ENCODE measurements at places on chromosomes 6 and 20. TPM values are rescaled to one million over a fixed set of nuclear protein-coding genes. Genes with fewer than 3 reads are reported as not detected.

DNA sequence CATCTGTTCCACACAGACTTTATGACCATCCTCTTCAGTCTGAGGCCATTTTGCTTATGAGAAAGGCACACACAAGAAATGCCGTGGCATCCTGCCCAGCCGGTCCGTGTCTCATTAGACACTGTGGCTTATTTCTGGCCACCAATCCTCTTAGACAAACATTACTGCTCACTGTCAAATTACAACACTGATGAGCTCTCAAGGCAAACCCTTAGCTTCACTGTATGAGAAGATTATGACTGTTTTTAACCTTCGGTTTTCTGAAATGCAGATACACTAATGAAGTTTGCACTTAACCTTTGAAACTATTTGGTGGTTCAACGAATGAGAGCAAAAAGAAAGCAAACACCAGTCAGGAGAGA lies 50.5 kb upstream of the DST start:
- DNase-seq: no peak

GRCh38 chr20:9040863-9041524 lies 27.9 kb upstream of the PLCB4 start:
- DNase-seq: no peak

- DNase-seq: no peak
Observed at GRCh38 chr6:116444575-116444974, 16.6 kb upstream of the CALHM6 start.

DNA sequence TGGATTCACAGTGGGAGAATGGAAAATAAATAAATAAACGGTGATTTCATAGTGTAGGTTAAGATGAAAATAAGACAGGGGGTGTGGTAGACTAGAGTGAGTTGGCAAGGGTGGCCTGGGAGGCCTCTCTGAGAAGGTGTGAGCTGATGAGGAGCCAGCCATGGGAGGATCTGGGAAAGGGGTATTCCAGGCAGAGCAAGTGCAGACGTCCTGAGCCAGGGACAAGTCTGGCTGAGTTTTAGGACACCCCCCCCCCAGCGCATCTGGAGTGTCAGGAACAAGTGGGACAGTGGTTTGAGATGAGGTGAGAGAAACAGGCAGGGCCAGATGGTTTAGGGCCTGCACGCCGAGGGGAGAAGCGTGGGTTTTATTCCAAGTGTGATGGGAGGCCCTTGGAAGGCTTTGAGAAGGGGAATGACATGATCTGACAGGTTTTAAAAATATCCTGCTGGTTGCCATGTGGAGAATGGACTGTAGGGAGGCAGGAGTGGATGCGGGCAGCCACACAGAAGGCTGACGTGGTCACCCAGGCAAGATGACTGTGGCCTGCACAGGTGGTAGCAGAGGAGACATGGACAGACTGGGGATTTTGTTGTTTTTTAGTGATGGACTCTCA lies 21.1 kb upstream of the CCM2L start:
- DNase-seq: no peak

TUBE1 gene
- total RNA-seq: 16.9 TPM

DNA sequence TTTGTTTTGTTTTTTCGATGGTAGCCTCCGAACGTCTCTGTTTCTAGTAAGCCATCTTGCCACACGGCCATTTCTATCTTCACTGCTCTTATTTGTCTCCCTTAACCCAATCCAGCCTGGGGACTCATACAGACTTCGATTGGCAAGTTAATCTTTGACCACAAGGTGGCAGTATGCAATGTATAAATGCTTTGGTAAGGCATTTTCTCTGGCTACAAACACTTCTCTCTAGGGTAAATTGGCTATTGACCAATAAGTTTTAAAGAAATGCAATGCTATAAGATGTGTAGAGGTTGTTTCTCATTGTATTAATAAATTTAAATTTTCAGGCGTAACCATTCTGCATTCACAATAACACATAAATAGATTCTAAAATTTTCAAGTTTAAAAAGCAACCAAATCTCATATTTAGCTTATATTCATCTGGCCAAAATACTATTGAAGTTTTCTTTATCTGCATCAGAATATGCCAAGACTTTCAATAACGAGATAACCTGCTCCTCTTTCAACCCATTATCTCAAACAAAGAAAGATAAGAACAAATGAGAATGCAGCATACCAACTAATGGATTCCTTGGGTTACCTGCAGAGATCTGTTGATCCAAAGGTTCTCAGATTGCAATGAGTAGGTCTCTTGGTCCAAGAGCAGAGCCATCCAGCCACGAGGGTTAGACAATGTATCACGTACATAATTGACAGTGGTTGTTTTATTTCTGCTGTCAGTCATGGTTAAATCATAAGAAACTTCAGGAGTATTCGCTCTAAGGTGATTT lies 231.9 kb downstream of the PKHD1 start:
- DNase-seq: no peak
